Midbrain (tissue), 1 donor: ENCODE measurements at places on chromosomes 11 and 22.

- DNase-seq: peak; percentile 40
These were observed 60.8 kb upstream of the CCDC179 start for GRCh38 chr11:22920939-22921565.

- no peak for DNase-seq
These were observed 109.2 kb downstream of the FAM76B start for GRCh38 chr11:95680169-95680929.

DNA sequence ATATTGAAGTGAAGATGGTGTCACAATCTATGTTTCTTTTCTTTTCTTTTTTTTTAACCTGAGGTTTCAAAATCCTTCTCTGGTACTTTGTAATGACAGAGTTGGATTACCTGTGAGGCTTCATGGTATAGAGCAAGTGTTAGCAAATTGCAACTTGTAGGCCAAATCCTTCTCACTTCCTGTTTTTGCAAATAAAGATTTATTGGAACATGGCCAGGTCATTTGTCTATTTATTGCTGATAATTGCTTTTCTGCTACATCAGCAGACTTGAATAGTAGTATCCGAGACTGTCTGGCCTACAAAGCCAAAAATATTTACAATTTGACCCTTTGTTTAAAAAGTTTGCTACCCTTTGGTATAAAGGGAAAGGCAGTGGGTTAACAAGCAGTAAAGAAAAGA lies 1059.4 kb upstream of the CCDC90B start:
- no peak for DNase-seq

DNA sequence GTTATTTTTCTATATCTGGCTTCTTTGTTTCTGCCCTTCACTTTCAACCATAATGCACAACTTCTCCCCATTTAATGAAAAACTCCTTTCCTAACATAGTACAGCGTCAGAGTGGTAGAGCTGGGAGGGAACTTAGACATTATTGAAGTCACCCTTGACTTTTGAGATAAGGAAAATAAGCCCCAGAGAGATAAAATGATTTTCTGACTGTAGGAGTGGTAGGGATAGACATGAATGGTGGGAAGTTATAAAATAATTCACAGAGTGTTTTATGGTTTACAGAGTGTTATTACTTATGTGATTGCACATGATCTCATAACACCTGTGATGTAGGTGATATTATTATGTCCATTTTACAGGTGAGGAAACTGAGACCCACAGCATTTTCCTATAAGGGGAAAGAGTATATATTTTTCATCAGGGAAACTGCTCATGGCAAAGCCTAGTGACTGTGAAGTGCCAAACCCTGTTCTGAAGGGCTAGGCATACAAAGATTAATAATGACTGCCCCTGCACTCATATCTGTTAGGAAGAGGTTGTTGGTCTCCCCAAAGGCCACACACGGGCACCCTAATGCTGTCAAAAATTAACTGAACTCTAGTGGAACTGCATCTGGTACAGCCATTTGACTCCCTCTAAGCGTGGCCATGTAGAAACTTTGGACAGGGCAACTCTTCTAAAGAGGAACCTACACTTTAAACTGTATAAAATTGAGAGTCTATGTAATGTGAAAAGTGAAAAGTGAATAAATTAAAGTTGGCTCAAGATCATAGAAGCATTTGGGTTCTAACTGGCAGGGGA lies 61.1 kb upstream of the PICALM start:
- DNase-seq: no peak

GRCh38 chr11:11430431-11430830 lies 77.4 kb upstream of the CSNK2A3 start:
- DNase-seq: no peak

DNA sequence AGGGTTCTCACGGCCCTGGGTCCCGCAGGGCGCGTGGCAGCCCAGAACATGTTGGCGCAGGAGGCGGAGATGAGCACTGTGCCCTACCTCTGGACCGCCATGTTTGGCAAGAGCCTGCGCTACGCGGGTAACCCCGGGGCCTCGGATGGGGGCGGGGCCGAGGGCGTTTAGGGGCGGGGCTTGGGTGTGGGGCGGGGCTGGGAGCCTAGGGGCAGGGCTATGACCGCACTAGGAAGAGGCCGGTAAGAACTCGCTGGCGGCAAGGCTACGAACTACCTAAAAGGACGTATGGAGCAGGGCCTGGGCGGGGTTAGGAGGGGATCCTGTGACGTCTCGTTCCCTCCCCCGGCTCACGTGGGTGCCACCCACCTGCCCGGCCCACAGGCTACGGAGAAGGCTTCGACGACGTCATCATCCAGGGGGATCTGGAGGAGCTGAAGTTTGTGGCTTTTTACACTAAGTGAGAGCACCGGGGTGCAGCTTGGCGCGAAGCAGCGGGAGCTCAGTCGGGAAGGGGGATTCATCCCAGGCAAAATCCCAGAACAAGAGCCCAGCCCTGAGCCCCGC lies 2.8 kb upstream of the LZTR1 start:
- no peak for DNase-seq

- DNase-seq: no peak
These were observed 43.9 kb downstream of the BDNF start for GRCh38 chr11:27656320-27656719.

DNA sequence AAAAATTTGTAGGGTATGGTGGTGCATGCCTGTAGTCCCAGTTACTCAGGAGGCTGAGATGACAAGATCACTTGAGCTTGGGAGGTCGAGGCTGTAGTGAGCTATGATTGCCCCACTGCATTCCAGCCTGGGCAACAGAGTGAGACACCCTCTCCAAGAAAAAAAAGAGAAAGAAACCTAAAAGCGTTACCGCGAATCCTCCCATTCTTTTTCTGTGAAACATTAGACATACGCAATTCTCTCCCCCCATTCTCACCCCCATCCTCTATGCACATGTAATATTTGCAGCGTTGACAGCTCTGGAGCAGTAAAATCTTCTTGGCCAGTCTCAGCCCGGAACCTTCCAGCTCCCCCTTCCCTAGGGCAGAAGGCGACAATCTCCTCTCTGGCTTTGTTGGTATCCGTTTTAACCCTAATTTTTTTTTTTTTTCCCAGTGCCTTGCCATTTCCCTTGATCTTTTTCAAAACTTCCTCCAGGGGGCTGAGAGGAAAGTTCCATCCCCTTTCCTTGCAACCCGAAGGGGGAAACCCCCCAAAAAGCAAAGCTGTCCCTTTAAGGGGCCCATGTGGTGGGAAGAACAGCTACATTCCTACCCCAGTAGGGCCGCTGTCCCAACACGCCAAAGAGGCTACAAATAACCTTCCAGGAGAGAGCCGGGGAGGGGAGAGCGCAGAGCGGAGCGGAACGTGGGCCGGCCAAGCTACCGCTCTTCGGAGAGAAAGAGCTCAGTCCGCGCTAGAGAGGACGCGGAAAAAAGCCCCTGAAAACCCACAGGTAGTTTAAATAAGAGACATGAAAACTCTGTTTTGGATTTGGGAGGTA lies 1.9 kb downstream of the LRP4 start:
- DNase-seq: peak; percentile 65

GRCh38 chr11:126279191-126279590 lies 3.7 kb upstream of the TIRAP start:
- DNase-seq: no peak

DNA sequence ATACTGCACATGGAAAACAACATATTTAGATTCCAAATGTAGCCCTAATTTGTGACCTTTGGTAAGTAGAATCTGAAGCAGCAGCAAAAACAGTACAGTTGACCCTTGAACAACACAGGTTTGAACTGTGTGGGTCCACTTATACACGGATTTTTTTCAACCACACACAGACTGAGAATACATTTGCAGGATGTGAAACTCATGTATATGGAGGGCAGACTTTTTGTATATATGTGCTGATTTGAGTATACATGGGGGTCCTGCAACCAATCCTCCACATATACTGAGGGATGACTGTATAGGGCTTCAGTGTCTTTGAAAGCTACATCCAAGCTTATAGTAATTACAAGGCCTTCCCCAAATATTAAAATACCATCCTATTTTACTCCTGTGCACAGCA lies 120.5 kb downstream of the MPPED2 start:
- no peak for DNase-seq

- DNase-seq: no peak
These were observed 7.0 kb downstream of the MMP3 start for GRCh38 chr11:102836290-102836875.

- no peak for DNase-seq
These were observed 1306.0 kb downstream of the TBC1D22A start for GRCh38 chr22:48068323-48068885.

GRCh38 chr11:30535818-30536217 lies 50.3 kb downstream of the MPPED2 start:
- no peak for DNase-seq

DNA sequence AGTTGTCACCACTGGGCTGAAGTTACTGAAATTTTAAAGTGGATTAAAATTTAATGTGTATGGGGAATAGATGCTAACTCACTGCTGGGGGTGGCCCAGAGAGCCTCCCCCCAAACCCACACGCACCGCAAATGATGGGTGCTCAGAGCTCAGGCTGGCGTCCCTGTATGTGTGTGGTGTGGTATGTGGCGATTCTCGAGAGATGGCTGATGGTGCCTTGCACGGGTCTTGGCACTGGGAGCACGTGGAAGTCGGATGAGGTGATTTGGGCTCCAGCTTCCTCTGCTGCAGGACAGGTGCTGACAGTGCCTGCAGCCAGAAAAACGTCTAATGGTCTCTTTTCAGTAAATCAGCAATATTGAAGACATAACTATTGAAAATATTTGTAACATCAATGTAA lies 1473.3 kb downstream of the TBC1D22A start:
- no peak for DNase-seq

DNA sequence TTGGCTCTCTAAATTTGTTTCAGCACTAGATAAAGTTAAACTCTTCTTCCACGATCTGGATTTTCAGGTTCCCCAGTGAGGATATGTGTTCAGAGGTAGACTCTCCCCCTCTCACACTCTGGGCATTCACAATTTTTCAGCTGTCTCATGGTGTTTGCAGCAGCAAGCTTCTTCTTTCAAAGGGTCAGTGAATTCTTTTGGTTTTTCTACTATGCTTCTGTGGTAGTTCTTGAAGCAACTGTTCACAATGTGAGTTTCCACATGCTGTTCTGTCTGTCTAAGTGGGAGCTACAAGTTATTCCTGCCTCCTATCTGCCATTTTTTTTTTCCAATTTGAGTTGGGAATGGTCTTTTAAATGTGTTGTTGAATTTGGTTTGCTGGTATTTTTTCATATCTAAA lies 25.4 kb downstream of the CNTF start:
- no peak for DNase-seq

DNA sequence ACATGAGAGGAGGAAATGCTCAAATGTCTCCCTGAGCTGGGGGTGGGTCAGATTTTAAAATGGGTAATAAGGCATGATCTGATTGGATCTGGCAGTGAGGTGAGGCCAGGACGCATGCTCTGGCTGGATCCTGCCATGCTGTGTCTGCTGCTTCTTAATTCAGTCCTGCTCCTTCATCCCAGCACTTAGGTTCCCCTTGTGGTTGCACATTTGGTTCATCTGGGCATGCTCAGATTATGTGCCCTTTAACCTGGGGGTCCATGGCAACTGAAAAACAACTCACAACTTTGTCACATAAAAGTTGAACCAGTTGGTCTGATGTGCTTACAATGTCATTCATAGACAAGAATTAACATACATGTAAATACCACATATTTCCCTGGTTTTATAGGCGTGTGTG lies 67.9 kb downstream of the PIWIL4 start:
- no peak for DNase-seq

DNA sequence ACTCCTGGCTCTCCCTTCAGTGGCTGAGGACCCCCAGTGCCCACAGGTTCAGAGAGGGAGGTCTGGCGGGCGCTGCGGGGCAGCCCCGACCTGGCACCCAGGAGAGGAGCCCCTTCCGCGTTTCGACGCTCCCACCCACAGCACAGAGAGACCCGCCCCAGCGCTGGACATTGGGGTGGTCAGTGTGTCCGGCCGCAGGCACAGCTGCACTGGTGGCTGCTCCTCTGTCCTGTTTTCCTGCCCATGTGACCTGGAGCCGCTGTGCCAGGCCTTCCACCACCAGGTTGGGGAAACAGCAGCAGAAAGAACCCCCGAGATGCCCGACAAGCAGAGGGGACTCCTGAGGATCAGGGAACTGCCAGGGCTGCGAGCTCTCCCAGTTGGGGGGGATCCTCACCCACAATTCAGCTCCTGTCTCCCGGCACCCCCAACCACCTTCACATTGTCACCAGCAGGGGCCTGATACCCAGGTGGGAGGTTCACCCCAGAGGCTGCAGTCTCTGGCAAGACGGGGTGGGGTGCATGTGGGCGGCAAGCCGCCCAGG lies 13.6 kb downstream of the KRTAP5-5 start:
- no peak for DNase-seq

- no peak for DNase-seq
These were observed 140.4 kb downstream of the NAV2 start for GRCh38 chr11:19853016-19853415.

DNA sequence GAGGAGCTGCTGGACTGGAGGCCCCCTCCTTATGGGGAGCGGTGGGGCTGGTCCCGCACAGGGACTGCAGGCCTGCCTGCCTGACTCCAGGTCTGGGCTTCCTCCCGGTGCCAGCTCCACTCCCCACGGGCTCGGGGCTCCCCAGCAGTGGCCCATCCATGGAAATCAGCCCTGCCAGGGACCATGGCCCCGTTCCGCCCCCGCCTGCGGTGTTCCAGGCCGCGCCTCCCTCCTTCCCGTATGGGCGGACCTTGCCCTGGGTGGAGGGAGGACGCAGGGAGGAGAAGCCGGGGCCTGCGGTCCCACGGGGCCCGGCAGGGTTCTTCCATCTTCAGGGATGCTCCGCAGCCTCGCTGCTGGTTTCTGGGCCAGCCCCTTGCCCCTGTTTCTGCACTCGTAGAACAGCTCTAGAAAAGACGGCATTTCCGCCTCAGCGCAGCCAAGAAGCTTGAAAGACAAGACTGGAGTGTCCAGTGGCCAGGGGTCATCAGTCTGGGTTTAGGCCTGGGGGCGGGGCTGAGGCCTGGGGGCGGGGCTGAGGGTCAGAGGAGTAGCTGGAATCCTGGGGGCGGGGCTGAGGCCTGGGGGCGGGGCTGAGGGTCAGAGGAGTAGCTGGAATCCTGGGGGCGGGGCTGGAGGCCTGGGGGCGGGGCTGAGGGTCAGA lies 1330.6 kb downstream of the BRD1 start:
- DNase-seq: no peak

- DNase-seq: no peak
These were observed 664 bp upstream of the LAMTOR1 start for GRCh38 chr11:72103754-72104167.

GRCh38 chr11:48127521-48128183 lies 89.0 kb upstream of the OR4B1 start:
- no peak for DNase-seq

- DNase-seq: no peak
These were observed 85.2 kb downstream of the FLI1 start for GRCh38 chr11:128779036-128779435.
